ENCODE measurements at places on chromosomes 12 and 14.

DNA sequence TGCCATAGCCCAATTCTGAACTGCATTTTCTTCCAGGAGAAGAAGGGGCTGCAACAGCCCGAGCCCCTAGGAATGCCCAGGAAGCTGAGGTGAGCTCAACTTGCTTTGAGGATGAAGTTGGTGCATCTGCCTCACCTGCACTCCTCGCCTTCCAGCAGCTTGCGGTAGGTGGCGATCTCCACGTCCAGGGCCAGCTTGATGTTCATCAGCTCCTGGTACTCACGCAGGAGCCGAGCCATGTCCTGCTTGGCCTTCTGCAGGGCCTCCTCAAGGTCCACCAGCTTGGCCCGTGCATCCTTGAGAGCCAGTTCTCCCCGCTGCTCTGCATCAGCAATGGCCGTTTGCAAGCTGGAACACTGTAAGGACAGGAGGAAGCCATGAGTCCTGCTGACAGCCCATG lies 6.0 kb downstream of the KRT75 start:
- no peak for DNase-seq

DNA sequence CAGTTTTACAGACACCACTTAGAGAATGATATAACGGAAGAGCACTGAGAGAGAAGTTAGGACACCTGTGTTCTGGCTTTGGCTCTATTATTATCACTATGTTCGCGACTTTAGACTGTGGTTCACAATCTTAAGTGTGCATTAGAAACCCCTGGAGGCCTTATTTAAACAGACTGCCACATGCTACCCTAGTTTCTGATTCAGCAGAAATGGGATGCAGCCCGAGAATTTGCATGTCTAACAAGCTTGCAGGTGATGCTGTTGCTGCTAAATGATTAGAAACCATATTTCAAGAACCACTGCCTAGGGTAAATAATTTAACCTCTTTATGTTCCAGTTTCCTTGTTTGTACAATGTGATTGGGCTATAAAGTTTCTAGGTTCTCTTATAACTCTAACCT lies 3.6 kb upstream of the RAD51AP1 start:
- no peak for DNase-seq

- DNase-seq, result no peak
Measured at GRCh38 chr12:4763549-4763948, 43.3 kb downstream of the GALNT8 start.

GRCh38 chr14:53156238-53156637 lies 3.1 kb upstream of the DDHD1 start:
- DNase-seq, result no peak

- DNase-seq, result no peak
Measured at GRCh38 chr14:47276931-47277330, 398.5 kb downstream of the MDGA2 start.

GRCh38 chr12:30010071-30011052 lies 226.6 kb upstream of the TMTC1 start:
- DNase-seq, result no peak

- DNase-seq, result no peak
Measured at GRCh38 chr14:55599250-55599879, 19.4 kb downstream of the KTN1 start.

DNA sequence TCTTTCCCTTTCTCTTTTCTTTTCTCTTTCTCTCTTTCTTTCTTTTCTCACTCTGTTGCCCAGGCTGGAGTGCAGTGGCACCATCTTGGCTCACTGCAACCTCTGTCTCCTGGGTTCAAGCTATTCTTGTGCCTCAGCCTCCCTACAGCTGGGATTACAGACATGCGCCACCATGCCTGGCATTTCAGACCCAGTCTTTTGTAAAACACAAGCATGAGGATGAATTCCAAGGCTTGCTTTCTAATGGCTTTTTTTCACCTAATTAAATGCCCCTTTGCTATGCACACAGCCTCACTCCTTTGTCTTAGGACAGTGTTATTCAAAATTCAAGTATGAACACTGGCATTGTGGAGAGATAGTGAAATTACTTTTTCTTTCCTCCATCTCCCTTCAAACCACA lies 6.0 kb upstream of the SLC38A2 start:
- no peak for DNase-seq

DNA sequence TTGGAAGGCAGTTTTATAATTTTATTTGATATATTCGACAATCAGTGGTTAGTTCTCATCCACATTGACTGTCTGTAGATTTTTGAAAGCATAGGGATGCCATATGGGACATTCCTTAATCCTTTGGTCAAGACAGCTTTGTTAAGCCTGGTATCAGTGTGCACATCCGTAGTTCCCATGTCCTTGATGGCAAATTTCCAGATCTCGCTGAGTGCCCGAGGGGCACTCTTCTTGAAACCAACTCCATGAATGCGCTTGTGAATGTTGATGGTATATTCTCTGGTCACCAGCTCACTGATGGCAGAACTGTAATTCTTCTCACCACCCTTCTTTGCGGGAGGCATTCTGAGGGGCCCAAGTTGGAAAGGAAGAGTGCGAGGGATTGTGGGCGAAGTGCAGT lies 6.1 kb upstream of the DENND5B start:
- DNase-seq, result no peak

DNA sequence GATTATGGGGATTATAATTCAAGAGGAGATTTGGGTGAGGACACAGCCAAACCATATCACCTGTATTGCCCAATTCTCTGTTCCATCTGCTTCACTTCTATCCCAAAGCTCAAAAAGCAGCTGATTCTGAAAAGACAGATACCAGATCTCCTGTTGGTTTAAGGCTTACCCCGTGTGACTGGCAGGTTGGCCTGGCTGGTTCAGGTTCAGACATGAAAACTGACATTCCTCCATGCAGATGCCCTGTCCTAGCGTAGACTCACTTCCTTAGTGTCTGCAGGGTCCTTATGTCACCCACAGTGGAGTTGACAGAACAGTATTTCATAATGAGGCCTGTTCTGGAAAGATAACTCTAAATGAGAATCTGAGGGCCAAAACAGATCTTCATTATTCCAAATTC lies 61.1 kb upstream of the FLRT2 start:
- DNase-seq, result no peak

GRCh38 chr12:29149691-29150281 lies 708 bp downstream of the FAR2 start:
- no peak for DNase-seq

DNA sequence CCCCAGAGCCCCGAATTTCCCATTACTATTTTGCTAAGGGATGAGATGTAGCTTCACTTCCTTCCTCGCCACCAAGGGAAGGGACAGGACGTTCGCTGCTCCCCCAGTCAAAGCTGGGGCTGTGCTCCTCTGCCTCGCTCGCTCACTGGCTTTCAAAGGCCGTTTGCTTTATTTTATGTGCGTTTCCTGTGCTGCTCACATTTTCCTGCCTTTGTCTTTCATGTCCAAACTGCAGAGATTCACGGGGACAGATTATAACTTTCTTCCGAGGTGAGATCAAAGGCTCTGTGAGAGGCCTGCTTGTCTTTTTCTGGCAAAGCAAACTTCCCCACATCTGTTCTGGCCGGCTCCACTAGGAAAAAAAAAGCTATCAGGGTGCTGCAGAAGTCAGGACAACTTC lies 76.0 kb upstream of the FZD10 start:
- DNase-seq, result no peak

- no peak for DNase-seq
Measured at GRCh38 chr12:127550271-127550670, 716.7 kb upstream of the TMEM132C start.

GRCh38 chr14:101223561-101224162 lies 320.1 kb upstream of the RTL1 start:
- no peak for DNase-seq

DNA sequence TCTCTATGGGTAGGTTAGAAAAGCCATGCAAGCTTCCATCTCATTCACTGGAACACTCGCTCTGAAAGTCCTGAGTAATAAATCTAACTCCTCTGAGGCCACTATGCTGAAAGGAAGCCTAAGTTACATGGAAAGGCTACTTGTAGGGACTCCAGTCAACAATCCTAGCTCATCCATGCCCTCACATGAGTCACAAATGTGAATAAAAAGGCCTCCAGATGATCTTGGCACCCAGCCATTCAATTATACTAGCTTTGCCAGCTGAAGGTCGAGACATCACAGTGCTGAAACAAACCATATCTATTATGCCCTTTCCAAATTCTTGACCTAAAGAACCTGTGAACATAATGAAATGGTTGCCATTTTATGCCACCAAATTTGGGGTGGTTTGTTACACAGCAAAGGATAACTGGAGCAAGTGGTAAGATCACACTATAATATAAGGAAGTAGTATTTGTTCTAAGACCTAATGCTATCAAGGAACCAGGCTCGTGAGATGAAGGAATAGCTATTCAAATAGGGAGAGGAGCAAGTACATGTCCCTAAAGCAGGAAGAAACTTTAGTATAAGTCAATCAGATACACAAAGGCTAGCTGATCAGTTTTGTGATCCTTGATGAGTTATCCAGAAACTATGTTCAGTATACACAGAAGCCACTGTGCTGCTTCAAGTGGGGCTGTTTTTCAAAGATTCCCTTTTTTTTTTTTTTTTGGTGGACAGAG lies 142.1 kb downstream of the MED13L start:
- DNase-seq, result no peak

DNA sequence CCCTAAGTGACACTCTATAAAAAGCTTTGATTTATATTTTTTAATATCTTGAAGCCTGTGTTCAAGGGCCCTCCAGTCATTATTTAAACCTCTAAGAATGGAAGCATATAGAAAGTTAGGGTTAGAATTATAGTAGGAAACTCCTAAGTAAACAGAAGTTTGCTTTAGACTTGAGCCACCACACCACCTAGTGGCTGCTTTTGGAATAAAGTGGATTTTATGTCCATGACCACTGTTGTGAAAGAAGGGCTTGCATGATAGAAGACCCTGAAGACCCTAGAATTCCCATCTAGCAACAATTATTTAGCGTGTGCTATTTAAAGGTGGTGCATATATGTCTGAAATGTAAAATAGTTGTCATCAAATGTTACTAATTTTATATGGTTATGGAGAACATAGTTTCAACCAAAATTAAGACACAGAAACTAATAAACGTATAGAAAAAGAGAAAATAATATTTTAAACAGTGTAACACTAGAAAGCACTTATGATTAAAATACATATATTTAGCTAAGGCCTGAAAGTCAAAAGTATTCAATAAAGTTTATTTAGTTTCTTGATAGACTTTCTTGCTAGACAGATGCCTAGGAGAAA lies 21.3 kb downstream of the LRRIQ1 start:
- DNase-seq, result no peak

DNA sequence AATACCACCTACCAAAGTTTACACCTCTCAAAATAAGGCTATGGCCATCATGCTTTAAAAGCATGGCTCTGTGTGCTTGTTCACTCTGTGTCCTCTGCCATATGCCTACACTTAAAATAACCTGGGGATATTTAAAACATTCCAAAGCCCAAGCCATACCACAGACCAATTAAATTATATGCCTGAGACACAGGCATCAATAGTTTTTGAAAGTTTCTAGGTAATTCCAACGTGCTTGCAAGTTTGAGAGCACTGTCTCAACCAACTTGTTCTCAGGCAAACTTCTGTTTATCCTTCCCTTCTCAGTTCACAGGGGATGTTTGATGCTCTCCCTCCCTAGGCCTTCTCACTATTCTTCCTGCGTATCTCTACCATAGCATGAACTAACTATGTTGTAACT lies 3.4 kb upstream of the FRMD6 start:
- DNase-seq, result no peak

- no peak for DNase-seq
Measured at GRCh38 chr12:92076101-92076500, 69.5 kb downstream of the BTG1 start.

- DNase-seq, result no peak
Measured at GRCh38 chr14:101201535-101202151, 298.1 kb upstream of the RTL1 start.
